MCF 10A (cell line): ENCODE measurements at places on chromosomes 2 and 18. TPM values are rescaled to one million over a fixed set of nuclear protein-coding genes. Genes with fewer than 3 reads are reported as not detected.

KCNK3 gene
- not detected in 2 replicates for total RNA-seq

CDH2 gene
- 14.6 and 15.1 TPM in 2 replicates for total RNA-seq

GRCh38 chr2:59900728-59901452, 652.6 kb downstream of the BCL11A start:
- DNase-seq, result no peak

DNA sequence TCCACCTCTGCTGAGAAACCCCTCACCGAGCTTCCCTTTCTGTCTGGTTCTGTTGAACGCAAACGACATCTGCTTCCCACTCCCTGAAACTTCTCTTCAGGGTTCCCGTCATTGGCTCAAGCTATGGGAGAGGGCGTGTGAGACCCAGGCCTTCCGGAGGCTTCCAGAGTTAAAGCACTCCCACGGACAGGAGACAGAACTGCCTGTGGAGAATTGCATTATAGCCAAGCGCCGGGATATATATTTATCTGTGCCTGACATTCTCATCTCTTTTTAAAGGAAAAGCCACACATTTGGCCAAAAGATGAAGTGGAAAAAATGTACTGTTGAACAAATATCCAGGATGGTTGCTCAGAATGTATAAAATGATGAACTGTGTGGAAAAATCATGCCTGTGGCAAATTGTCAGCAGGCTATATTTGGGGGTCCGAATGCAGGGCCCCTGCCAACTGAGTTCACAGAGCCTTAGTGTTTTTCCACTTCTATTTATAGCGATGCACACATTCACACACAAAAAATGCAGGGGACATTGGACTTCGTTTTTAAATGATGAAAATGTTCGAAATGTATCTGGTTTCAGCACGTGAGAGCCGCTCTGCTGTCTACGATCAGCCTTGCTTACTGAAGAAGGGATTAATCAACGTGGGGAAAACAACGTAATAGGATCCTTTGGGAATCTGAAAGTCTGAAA, 59.5 kb downstream of the E2F6 start:
- no peak for DNase-seq

ESPNL gene
- not detected in 2 replicates for total RNA-seq

DOCK10 gene
- total RNA-seq, result 0.96 and 1.6 TPM in 2 replicates

- no peak for DNase-seq
These were observed 79.8 kb upstream of the RNF152 start for GRCh38 chr18:61972389-61973264.

DNA sequence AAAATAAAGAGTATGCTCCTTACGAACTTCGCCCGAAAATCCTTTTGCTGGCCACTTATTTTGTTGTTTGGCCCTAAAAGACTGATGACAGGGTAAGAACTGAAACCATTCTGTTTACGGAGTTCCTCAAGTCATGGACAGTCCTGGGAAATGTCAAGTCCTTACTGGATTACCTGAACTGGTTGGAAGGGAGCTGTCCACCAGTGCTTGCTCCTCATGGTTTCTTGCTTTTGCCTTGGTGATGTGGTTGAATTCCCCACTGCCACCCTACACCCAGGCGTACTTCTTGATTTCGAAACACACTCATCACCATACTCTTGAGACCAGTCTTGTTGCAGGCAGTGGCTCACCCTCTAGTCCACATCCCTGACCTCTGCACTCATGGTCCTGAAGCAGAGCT, 49.1 kb upstream of the CHMP1B start:
- DNase-seq, result no peak

FHOD3 gene
- 5.0 and 5.3 TPM in 2 replicates for total RNA-seq

PPM1G gene
- total RNA-seq, result 85.7 and 123 TPM in 2 replicates

GRCh38 chr2:148965623-148966437, 72.7 kb upstream of the LYPD6B start:
- no peak for DNase-seq

- no peak for DNase-seq
These were observed 83.0 kb downstream of the STPG4 start for GRCh38 chr2:47072018-47072691.

TLX2 gene
- not detected in 2 replicates for total RNA-seq

GRCh38 chr2:233000886-233001750, 11.9 kb downstream of the NGEF start:
- no peak for DNase-seq

DNA sequence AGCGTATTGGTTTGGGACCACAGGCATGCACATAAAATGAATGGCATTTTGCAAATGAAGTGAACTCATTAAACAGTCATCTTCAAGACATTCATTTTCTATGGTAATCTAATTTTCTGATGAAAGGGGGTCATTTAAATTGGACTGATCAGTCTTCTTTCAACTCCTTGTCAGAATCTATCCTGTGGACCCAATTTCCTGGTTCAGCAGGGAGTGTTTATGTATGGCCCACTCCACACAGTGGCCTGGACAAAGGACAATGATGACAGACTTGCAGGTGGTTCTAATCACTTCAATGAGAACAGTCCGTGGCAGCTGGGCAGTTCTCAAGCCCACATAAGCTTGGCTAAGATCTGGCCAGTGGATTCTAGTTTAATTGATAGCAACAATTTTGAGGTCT, 448.1 kb downstream of the DCDC2C start:
- no peak for DNase-seq

DNA sequence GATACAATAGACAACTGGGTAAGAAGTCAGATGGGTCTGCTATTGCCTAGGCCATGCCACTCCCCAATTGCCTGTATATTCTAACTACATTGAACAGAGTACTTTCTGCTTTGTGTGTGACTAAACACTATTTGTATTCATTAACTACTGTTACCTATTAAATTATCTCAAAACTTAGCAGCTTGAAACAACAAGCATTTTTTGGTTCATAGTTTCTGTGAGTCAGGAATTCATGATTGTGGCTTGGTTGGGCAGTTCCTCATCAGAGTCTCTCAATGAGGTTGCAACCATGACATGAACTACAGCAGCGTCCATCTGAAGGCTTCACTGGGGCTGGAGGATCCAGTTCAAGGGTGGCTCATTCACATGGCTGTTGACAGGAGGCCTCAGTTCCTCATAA, 205.7 kb downstream of the EN1 start:
- DNase-seq, result no peak

GRCh38 chr2:218259099-218259961, 1.5 kb upstream of the GPBAR1 start:
- no peak for DNase-seq

DNA sequence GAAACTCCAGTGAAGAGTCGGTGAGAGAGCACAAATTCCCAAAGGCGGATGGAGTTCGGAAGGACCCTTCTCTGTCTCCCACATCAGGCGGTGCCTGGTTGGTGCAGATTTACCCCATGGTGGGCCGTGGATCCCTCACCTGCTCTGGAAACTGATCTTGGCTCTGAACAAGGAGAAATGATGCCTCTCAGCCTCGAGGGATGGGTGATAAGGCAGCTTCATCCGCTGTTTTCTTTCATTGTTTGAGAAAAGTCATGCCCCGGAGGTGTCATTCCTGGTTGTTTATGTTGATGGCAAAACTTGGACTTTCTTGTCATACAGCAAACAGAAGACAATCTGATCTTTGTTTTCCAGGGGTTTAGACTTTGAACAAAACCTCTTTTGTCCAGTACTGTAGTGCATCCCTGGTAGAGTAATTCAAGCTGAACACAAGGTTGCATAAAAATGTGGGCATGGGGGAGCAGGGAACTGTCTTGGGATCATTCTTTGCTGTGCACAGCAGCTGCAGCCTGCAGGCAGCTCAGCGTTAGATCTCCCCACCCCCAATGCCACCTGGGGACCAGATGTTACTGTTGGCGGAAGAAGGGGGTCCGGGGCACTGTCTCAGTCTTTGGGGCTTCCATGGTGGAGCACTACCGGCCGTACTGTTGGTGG, 81.3 kb downstream of the NFATC1 start:
- no peak for DNase-seq

DNA sequence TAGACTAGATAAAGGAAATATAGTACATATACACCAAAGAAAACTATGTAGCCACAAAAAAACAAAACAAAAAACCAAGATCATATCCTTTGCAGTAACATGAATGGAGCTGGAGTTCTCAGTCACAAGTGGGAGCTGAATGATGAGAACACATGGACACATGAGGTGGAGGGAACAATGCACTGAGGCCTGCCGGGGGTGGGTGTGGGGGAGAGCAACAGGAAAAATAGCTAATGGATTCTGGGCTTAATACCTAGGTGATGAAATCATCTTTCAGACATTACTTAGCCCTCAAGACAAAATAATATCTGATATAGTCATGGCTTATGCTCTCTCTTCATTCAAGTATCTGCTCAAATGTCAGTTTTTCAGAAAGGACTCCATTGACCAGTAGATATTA, 930.6 kb downstream of the LRP1B start:
- no peak for DNase-seq

GRCh38 chr2:9189901-9190300, 16.7 kb upstream of the ASAP2 start:
- no peak for DNase-seq

MROH2A gene
- not detected in 2 replicates for total RNA-seq

DNA sequence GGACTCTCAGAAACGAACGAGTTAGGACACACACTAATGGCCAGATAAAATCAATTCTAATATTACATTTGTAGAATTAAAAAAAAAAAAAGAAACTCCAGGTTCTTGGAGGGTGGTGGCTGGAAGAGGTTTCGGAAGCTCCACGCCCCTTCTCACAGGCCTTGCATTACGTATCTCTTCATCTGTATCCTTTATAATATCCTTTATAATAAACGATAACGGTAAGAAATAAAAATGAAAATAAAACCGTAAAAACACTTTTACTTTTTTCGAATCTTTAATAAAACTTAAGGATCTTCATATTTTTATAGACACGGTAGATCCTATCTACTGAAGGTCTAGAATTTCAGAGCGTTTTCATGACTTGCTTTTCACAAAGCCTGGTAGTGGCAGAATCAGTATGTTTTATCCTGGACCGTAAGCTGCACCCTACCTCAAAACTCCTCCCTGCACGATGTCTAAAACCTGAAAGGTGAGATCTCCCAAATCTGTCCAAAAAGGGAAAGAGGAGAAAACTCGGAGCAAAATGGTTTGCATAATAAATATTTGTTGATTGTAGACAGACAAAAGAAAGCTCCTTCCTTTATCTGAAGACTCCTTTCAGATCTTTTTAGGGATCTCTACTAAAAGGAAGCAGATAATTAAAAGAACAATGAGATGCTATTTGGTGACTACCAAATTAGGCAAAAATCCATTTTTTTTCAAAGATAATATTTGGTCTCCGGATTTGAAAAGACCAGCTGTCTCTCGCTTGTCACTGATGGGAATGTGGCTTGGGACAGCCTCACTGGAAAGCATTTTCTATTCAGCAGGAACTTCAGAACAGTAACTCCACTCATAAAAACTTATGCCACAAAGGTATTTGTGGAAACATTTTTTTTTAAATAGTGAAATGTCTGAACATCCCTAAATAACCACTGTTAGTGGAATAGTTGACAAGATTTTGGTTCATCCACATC, 2.0 kb upstream of the CXCR4 start:
- no peak for DNase-seq

DNA sequence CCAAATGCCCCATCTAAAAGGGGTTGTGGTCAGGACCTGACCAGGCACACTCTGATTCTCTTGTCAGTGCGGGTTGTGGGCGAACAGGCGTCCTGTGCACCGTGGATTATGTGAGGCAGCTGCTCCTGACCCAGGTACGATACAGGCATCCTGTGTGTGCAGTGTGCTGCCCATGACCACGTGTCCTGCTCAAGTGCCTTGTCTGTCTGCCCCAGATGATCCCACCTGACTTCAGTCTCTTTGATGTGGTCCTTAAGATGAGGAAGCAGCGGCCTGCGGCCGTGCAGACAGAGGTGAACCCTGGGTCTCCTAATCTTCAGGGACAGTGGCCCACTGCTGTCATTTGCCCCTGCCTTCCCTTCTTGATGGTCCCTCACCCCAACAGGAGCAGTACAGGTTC, 14.6 kb downstream of the PTPN18 start:
- DNase-seq, result no peak

DNA sequence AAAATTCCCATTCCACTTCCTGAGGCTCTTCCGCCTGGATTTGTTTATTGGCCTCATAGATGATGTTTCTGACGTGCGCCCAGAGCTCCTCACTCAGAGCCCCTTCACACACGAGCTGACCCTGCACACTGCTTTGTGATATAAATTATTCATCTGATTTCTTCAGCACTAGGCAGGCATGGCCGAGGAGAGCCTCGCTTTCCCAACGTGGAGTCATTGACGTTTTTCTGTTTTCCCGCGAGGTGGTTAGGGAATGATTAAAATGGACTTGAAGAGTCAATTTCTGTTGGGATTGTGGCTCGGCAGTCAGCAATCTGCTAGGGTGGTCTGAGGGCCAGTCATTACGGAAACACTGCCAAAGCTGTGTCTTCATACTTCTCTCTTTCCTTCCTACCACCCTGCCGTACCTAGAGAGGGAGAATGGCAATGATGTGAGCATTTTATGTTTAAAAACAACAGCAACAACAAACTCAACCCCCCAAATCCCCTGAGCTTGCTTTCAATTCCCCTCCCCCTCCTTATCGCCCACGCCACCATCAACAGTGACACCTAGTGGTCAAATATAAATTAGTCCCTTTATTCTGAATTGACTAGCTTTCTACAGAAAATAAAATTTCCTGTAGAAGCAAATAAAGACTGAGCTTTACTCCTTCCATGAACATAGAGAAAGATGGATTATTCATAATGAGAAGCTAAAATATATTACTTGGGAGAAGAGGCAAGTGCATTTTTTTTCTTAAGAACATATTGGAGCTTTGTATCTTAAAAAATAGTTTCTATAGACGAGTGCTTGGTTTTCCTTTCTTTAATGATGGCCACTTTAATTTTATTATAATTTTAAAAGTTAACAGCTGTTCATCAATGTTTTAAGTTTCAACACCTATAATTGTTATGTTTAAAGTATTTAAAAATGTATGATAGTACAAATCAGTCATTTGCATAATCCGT, 285.1 kb downstream of the MTX2 start:
- DNase-seq, result peak; percentile 63

STAMBP gene
- 64.9 and 66.3 TPM in 2 replicates for total RNA-seq

- no peak for DNase-seq
These were observed 98.6 kb upstream of the ITPRID2 start for GRCh38 chr2:181792906-181793305.

GRCh38 chr2:173249661-173250641, 104.7 kb upstream of the CDCA7 start:
- DNase-seq, result no peak

RNASEH1 gene
- 43.2 and 48.3 TPM in 2 replicates for total RNA-seq

SCN3A gene
- total RNA-seq, result not detected in 2 replicates

TSPYL6 gene
- total RNA-seq, result not detected in 2 replicates

- no peak for DNase-seq
These were observed 84.3 kb upstream of the OSR1 start for GRCh38 chr2:19442731-19443130.

MARCO gene
- total RNA-seq, result 1.5 and 2.4 TPM in 2 replicates

GRCh38 chr2:85541753-85542457, 2.9 kb downstream of the MAT2A start:
- peak; percentile 47 for DNase-seq

GCG gene
- total RNA-seq, result not detected in 2 replicates

GRCh38 chr2:212066546-212066945, 472.1 kb downstream of the ERBB4 start:
- no peak for DNase-seq

GRCh38 chr2:124347209-124347608, 322.1 kb downstream of the CNTNAP5 start:
- no peak for DNase-seq
